ENCODE measurements at places on chromosomes 5 and 9.

GRCh38 chr9:33415501-33416038, 13.2 kb upstream of the AQP7 start:
- peak; percentile 93 for DNase-seq

DNA sequence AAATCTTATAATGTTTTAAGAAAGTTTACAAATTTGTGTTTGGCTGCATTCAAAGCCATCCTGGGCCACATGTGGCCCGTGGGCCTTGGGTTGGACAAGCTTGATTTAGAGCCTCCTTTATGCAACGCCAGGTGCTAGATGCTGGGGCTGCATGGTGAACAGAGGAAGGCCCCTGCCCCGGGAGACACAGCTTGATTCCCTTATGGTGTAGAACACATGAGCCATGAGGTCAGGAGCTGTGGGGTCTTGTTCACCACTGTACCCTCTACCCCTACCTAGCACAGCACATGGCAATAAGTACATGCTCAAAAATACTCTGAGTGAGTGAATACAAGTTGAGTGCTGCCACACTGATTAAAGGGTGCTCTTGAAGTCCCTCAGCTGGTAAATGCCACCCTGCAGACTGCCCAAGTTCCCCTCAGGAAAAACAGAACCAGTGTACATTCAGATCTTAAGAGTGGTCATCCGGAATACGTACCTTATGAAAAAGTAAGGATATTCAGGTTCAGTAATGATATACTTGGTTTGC, 71.9 kb downstream of the ARRDC3 start:
- DNase-seq = no peak

GRCh38 chr5:77316871-77317661, 106.6 kb downstream of the PDE8B start:
- no peak for DNase-seq

DNA sequence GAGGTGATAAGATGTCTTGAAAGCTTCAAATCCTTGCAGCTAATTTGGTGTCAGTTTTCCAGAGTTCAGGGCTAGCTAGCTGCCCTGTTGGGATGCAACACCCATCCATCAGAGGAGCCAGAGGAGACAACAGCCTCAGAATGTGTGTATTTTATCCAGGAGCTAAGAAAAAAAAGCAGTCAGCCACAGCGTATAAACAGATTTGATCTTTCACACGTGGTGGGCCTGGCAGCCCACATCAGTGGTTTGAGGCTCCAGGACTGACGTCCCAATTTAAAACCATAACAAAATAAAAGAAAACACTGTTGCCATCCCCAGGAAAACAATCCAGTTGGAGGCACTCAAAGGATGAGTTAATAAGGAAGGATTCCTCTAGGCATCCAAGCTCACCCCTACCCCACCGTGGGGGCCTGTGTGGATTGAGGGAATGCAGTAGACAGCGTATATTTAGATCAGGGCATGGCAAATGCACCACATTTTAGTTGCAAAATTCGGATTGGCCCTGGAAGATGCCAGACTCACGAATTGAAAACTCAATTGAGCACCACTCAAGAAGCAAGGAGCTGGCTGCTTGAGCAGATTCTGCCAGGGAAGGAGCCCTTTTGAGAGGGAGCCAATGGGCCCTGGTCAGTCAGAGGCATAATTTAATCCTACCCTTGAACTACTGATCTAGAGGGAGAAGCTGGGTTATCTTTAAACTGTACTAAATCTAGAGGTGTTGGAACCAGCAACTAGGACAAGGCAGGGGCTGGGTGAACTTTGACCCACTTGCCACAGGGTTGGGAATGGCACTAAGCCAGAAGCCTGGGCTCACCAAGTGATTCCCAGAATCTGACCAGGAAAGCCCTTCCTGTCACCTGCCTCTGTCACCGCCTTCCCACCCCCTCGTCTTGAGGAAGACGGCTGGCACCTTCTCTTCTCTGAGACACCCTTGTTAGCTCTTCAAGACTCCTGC, 17.5 kb downstream of the ADRA1B start:
- DNase-seq = no peak

- no peak for DNase-seq
Observed at GRCh38 chr5:151912360-151912759, 12.3 kb downstream of the GLRA1 start.

GRCh38 chr5:143161885-143162540, 241.5 kb downstream of the NR3C1 start:
- no peak for DNase-seq

DNA sequence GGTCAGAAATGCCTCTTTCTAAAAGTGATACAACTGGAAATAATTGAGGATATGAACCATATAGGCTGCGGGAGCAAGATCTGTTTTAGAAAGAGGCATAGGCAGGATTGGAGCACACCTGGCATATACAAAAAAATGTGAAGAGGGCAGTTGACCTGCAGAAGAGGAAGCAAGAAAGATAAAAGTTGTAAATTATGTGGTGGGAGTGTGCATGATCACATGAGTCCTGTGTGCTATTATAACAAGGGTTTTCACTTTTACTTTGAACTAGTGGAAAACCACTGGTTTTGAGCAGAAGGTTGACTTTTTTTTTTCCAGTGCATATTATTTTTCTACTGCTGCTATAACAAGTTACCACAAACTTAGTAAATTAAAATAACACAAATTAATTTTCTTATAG, 489.3 kb downstream of the ANXA1 start:
- DNase-seq = no peak

DNA sequence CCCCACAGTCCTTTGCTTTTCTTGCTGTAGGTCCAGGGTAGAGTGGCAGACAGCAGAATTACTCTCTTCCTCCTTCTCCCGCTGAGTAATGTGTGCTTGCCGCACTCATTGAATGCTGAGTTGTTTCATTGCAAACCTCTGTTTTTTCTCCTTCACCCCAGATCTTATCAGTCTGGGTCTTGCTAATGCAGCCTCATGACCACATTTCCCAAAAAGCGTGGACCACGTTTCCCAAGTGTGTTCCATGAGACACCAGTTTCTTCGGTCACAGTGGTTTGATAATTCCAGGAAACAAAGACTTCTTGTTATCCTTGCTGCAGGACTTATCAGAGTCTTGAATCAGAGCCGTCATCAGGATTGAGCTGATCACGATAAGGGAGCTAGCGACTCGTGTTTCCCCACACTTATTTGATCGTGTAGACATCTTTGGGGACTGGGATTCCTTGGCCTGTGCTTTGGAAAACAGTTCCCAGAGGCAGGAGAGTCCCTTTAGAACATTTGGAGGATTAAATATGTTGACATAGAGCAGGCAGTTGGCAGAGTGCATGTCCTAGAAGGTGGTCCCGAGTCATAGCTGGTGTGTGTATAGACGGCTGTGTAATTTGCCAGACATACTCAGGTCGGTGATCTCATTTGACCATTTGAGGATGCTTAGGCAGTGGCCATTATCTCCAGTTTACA, 4.4 kb downstream of the LRRC8A start:
- no peak for DNase-seq

- DNase-seq = no peak
Observed at GRCh38 chr5:54315736-54316528, 5.6 kb upstream of the ARL15 start.

GRCh38 chr5:170201311-170201710, 31.5 kb upstream of the C5orf58 start:
- DNase-seq = no peak

DNA sequence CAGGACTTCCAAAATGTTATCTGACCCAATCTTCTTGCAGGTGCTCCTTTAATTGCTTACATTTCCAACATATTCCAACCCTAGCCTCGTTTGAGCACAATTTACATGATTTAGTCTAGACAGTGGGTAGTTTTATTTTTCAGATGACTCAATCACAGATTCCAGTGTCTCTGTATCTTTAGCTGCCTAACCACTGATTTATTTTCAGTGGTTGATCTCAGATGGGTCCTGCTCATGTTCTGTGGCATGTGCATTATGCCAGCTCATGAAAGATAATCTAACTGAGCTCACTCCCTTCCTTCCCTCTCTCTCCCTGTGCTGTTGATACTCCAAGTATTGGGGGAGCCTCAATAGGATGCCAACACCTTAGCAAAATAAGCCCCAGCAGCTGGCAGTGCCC, 106.1 kb upstream of the ICE1 start:
- DNase-seq = no peak

DNA sequence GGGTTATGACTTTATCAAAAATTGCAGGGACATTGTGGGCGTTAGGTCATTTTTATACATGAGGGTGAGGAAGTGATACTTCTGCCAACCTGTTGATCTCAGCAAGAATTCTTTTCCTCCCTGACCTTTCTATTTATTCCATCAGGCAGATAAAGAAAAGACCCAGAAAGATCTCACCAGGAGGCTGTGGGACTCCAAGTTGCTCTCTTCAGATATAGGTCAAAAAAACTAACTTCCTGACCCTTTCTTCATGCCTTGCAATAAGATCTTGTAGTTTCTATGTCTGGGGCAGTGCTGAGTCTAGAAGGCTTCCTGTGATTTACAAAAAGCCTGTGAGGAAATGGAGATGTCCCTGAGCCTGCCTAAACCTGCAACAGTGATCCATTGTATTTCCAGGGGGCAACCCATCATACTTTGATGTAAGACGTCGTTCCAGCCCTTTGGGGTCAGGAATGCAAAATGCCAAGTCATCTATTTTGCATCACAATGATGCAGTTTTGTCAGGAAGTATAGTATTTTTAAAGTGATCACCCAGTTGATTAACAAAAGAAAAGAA, 22.0 kb upstream of the PIK3R1 start:
- DNase-seq = no peak

DNA sequence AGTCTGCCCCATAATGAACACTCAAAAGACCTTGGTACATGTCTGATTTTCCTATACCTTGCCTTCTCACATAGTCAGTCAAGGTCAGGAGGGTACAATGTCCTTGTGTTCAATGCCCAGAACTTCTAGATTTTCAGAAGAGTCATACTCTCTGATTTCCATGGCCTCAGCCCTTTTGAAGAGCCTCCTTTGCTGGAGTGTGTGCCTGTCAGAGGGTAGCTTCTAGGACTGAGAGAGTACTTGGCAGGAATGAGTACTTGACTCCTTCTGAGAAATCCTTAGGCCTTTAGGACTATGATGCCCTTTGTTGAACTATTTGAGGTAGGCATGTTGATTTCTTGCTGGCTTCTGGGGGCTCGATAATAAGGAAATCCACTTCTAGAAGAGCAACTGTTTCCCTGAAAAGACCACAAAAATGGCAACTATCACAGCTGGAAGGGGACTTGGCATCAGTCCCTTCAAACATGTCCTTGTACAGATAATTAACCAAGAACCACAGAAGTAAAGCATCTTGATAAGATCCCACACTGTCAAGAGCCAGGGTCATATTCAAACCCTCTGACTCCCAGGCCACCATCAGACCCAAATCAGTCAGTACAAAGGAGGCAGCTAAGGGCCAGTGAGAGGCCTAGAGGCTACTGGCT, 10.6 kb upstream of the MEGF9 start:
- DNase-seq = no peak

- no peak for DNase-seq
Observed at GRCh38 chr9:123742009-123742767, 187.7 kb downstream of the DENND1A start.

DNA sequence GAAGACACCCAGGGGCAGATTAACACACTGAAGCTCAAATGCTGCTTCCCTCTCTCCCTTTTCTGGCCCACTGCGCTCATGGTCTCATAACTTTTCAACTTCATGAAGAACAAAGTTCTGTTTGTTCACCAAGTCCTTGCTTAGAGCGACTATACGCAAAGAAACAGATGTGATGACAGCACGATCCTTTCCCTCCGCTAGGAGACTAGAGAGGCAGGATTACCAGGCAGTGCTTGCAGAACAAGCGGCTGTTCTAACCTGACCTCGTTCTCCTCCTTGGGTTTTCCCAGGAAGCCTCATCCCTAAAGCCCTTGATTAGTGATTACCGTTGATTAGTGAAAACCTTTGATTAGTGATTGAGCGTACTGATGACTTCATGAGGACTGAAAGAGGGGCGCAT, 649.9 kb downstream of the IRX1 start:
- DNase-seq = no peak

DNA sequence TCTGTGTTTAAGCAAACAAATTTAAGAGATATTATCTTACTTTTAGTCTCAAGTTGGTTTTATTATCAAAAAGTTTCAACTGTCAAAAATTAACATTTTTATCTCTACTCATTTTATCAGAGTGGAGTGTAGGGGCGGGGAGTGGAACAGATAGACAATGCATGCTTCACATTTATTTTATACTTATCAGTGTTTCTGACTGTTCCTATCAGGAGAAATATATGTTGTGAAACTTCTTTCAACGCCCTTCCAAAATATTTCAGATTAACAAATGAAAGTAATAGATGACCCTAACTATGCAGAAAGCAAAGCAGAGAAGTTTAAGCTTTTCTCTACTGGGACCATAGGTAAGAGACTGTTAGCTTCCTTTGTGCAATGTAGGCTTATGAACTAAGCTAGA, 44.9 kb upstream of the MAST4 start:
- no peak for DNase-seq

DNA sequence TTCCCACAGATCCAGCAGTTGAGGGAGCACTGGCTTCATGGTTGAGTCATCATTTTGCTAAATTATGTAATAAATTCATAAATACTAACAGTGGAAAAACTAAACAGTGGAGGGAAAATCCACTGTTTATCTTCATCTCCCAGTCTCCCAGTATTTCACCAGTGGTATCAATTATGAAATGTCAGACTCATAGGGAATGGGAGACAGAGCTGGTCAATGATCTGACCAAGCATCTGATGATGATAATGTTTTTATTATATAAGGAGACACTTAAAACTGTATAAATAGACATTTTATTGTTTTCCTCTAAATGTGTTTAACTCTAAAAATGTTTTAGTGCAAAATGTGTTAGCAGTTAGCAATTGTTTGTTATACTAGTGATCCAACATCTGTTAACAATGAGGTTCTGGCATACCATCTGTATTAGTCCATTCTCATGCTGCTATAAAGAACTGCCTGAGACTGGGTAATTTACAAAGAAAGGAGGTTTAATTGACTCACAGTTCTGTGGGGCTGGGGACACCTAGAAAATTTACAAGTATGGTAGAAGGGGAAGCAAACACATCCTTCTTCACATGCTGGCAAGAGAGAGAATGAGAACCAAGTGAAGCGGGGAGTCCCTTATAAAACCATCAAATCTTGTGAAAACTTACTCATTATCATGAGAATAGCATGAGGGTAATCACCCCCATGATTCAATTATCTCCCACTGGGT, 11.8 kb upstream of the REEP5 start:
- no peak for DNase-seq

DNA sequence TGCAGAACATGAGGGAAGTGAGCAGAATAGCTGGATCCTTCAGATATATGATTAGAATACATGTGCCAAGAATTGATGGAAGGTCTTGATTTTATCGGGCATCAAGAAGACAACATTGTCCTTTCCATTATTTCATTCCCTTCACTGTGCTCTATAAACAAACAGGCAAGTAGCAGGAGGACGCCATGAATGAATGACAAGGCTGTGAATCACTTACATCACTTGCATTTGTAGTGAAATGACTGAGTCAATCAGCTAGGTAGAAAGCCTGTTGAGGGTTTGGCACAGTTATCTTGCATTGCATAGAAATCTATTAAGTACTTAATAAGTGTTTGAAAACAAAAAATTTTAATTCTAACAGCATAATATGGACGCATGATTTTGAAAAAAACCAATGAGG, 548.8 kb upstream of the IZUMO3 start:
- DNase-seq = no peak

GRCh38 chr9:29390859-29391258, 1817.6 kb upstream of the C9orf72 start:
- DNase-seq = no peak

GRCh38 chr9:15317836-15318235, 10.8 kb upstream of the TTC39B start:
- DNase-seq = no peak

Data from LoVo (cell line).